Aorta (tissue), 5 donors: ENCODE measurements at places on chromosomes 5 and 9. TPM values are rescaled to one million over a fixed set of nuclear protein-coding genes. Genes with fewer than 3 reads are reported as not detected.

LPCAT1 gene
- total RNA-seq = 68.7 TPM

DNA sequence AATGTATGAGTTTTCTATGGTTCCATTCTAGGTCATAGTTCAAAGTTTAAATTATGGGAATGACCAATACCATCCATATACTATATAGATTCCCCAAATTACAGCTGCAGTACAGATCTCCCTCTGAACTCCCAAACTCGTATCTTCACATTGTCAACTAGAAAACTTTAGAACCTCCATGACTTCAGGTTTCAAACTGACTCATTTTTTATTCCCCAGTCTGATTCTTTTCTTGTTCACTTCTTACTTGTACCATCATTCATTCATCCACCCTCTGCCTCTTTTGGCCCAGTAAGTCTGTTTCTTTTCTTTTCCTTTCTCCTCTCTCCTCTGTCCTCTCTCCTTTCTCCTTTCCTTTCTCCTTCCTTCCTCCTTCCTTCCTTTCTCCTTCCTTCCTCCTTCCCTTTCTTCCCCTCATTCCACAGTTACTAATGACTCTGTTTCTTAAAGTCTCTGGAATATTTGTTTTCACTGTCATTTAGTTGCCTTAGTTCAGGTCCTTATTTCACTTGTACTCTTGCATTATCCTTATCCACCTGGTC, 30.5 kb downstream of the RAD23B start:
- no peak overlapping the region for H3K4me3 ChIP-seq
- H3K4me1 ChIP-seq = no peaks in the 10 kb centered on the region
- no peak for DNase-seq
- no peak overlapping the region for H3K27ac ChIP-seq
- no peaks in the 10 kb centered on the region for H3K27me3 ChIP-seq
- H3K36me3 ChIP-seq = peaks cover 7% of the 10 kb centered on the region

DNA sequence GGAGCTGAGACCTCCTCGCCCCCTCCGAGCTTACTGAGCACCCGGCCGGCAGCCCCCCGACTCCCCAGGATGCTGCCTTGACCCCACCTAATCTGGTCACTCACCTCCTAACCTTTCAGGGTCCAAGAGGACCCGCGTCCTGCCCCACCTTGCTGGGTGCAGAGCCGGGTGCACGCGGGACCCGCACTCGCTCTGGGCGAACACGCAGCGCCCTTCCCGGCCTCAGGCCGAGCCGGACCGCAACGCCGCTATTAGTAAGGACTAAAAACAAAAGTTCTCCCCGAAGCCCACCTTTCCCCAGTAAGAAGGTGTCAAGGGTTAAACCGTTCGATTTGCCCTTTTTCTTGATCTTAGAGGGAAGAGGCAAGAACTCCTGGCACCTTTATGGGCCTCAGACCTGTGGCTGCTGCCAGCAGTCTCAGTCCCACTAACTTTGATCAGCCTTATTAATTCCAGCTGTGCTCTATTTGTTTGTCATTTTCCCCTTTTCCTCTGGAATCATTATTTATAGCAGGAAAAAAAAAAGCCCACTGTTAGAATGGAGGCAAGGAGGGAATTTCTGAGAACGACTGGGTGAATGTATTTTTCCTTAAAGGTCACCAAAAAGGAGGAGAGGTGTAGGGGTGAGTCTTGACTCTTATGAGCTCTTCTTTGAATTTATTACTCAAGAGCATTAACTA, 10.5 kb downstream of the IRX2 start:
- no peaks in the 10 kb centered on the region for H3K4me1 ChIP-seq
- H3K27me3 ChIP-seq = no peaks in the 10 kb centered on the region
- H3K4me3 ChIP-seq = no peak overlapping the region
- H3K36me3 ChIP-seq = no peaks in the 10 kb centered on the region
- H3K27ac ChIP-seq = no peak overlapping the region

- no peak overlapping the region for H3K27ac ChIP-seq
- H3K36me3 ChIP-seq = no peaks in the 10 kb centered on the region
- H3K27me3 ChIP-seq = no peaks in the 10 kb centered on the region
- H3K4me1 ChIP-seq = no peaks in the 10 kb centered on the region
Measured at GRCh38 chr5:154708846-154709245, 46.3 kb upstream of the LARP1 start.

RLN1 gene
- not detected for total RNA-seq

DNA sequence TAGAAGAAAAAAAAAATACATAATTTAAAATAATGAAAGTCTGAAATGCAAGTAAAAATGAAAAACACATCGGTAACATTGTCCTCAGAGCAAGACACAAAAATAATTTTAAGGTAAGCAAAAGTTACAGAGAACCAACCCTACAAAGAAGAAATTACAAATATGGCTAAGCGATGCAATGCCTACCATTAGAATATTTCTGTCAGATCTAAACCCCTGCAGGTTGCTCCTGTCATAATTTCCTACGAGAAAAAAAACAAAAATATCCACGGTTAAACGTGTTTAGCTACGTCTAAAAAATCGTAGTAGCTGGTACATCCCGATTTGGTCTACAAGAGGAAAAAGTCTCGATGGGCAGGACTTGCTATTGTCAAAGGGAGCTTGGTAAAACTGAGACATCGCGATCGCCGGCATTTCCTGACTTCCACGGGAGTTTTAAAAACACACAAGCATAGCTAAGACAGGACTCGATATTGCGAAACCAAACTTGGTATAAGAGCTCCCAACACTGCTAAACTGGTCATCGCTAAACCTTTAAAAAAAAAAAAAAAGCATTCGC, 1.1 kb upstream of the ANXA2R start:
- H3K4me1 ChIP-seq = no peaks in the 10 kb centered on the region
- peak overlapping the region; percentile 94 for H3K27ac ChIP-seq
- no peaks in the 10 kb centered on the region for H3K27me3 ChIP-seq
- H3K36me3 ChIP-seq = no peaks in the 10 kb centered on the region

POLK gene
- 45.1 TPM for total RNA-seq

DNA sequence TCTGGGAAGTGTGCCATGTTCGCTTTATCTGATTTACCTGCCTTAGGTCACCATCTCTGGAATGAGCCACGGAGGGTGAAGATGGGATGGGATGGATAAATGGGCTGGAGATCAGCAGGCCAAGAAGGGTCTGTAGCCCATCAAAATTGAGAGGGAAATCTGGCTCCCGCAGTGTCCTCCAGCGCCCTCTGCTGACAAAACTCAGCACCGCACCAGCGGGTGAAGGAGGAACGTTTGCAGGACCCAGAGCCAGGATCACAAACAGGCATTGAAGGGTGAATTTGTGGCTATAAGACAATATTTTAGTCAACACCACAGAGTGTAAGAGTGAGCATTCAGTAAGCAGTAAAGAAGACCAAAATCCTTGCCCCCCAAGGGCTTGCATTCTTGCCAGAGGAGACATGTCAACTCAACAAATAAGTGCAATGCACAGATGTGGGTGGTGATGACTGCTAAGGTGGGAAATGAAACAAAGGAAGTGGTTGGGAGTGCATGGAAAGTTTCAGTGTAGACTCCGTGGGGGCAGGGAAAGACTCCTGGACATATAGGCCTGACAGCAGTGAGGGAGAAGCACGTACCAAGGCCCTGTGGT, 124.4 kb downstream of the TENT4A start:
- H3K27me3 ChIP-seq = no peaks in the 10 kb centered on the region
- peaks cover 4% of the 10 kb centered on the region for H3K4me1 ChIP-seq
- H3K4me3 ChIP-seq = no peak overlapping the region

DNA sequence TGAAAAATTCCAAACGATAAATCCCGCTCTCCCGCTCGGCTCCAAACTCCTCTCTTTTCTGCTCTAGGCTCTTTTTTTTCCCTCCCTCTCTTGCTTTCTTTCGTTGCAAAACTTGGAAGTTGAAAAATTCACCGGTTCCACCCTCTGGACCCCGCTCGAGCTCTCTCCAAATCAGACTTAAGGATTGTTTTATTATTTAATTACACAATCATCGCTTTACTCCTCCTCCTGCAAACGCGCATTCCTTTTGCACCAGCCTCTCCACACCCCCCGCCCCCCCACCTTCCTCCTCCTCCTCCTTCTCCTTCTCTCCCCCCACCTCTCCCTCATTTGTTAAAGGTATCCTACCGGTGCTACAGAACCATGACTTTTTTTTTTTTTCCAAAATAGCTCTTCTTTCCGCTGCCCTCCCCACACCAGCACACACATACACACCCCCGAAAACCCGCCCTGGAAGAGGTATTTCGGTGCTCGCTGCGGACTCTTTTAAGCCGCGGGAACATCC, 535 bp upstream of the NFIB start:
- peak overlapping the region; percentile 96 for H3K4me3 ChIP-seq
- H3K27me3 ChIP-seq = no peaks in the 10 kb centered on the region
- no peaks in the 10 kb centered on the region for H3K4me1 ChIP-seq
- peak overlapping the region; percentile 97 for H3K27ac ChIP-seq
- peak; percentile 83 for DNase-seq

- no peak overlapping the region for H3K4me3 ChIP-seq
- H3K4me1 ChIP-seq = no peaks in the 10 kb centered on the region
- DNase-seq = no peak
- H3K36me3 ChIP-seq = peaks cover 7% of the 10 kb centered on the region
- no peaks in the 10 kb centered on the region for H3K27me3 ChIP-seq
Measured at GRCh38 chr9:70218767-70219166, 40.0 kb upstream of the SMC5 start.

DNA sequence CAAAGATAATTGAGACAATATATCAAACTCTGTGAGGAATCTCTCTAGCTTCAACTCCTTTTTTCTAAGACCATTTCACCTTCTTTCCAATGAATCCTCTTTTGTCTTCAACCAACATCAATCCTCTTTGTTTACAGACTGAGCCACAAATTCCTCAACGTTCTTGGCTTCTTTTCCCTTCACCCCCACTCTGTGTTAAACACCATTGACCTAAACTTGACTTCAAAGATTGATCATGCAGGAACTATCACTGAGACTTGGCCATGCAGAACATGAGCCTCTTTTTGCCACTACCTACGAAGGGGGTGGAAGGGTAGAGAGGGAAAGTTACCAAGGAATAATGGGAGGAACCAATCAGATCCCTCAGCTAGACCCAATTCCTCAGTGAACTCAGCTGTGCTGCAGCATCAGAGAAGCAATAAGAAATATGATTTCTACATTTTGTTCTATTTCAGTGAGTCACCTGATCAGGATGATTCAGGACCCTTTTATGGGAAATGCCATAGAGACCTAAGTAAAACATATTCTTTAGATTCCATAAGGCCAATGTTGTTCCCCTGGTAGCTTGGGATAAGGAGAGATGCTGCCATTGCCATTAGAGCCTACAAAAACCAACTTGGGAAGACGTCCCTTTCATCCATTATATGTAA, 187.7 kb upstream of the RGMB start:
- DNase-seq = no peak
- H3K4me3 ChIP-seq = no peak overlapping the region
- no peaks in the 10 kb centered on the region for H3K36me3 ChIP-seq
- H3K4me1 ChIP-seq = no peaks in the 10 kb centered on the region
- H3K27me3 ChIP-seq = no peaks in the 10 kb centered on the region
- H3K27ac ChIP-seq = no peak overlapping the region

CD14 gene
- total RNA-seq = 205 TPM

STKLD1 gene
- total RNA-seq = not detected

DNA sequence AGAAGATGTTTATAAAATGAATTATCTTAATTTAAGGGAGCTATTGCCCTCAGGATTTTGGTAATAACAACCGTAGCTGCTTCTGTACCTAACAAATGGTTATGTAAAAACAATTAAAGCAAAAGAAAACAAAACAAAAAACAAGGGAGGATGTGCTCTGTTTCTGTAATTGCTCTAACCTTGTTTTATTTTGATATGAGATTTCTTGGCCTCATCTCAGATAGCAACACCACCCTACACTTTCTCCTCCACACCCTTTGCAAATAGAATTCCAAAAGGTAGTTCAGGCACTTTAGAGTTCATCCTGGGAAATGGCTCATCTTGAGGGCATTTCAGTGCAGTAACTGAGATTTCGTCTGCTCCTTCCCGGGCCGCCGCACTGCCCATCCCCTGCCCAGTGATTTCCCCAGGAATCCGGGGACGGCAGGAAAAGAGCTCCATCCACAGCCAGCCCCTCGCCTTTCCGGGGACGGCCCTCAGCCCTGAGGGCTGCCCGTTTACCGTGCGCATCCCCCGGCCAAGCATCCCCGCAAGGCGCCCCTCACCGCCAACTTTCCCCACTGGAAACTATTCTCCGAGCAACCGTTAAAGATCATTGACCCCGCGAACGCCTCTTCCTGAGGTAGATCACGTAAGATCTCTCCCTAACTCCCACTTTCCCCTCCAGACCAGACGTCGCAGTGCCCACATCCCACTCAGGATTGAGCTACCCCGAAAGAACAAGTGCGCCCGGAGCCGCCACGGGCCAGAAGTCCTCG, 1.2 kb downstream of the FNBP1 start:
- H3K4me1 ChIP-seq = no peaks in the 10 kb centered on the region
- H3K27ac ChIP-seq = peak overlapping the region; percentile 79
- no peaks in the 10 kb centered on the region for H3K36me3 ChIP-seq
- DNase-seq = peak; percentile 80
- peak overlapping the region; percentile 96 for H3K4me3 ChIP-seq

ZNF300 gene
- 6.6 TPM for total RNA-seq

PAEP gene
- total RNA-seq = not detected

- H3K27ac ChIP-seq = no peak overlapping the region
- no peaks in the 10 kb centered on the region for H3K36me3 ChIP-seq
- H3K4me3 ChIP-seq = no peak overlapping the region
- no peak for DNase-seq
- H3K27me3 ChIP-seq = no peaks in the 10 kb centered on the region
- peaks cover 2% of the 10 kb centered on the region for H3K4me1 ChIP-seq
Measured at GRCh38 chr9:125687163-125687863, 19.7 kb downstream of the MAPKAP1 start.

DNA sequence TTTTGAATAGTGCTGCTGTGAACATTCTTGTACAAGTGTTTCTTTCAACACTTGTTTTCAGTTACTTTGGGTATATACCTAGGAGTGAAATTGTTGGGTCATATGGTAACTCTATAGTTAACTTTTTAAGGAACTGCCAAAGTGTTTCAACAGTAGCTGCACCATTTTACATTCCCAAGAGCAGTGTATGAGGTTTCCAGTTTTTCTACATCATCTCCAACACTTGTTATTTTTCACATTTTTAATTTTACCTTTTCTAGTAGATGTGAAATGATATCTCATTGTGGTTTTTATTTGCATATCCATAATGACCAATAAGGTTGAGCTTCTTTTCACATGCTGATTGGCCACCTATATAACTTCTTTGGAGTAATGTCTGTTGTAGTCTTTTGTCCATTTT, 40.0 kb upstream of the FOXE1 start:
- no peak for DNase-seq
- no peaks in the 10 kb centered on the region for H3K4me1 ChIP-seq
- no peak overlapping the region for H3K4me3 ChIP-seq
- no peaks in the 10 kb centered on the region for H3K27me3 ChIP-seq
- no peaks in the 10 kb centered on the region for H3K36me3 ChIP-seq

FAM151B gene
- total RNA-seq = 4.4 TPM

DNA sequence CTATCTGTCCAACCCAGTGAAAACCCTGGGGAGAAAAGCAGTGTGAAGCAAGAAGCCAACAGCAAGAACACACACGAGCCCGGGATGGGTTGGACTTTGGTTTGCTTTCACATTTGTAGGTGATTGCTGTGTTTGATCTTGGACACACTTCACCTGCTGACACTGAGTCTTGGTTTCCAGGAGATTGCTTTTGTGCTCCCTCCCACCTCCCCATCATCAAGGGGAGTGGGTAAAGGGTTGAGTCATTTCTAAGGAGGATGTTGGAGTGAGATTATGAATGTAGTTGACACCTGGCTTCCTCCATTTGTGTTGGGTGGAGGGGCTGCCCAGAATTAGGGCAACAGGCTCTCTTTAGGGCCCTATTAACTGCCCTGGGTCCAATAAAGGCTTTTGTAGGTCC, 37.5 kb downstream of the ANKDD1B start:
- H3K4me1 ChIP-seq = no peaks in the 10 kb centered on the region
- no peak overlapping the region for H3K4me3 ChIP-seq
- H3K27me3 ChIP-seq = no peaks in the 10 kb centered on the region
- H3K36me3 ChIP-seq = no peaks in the 10 kb centered on the region
- no peak overlapping the region for H3K27ac ChIP-seq
